ENCODE measurements at places on chromosomes 16 and 17.

DNA sequence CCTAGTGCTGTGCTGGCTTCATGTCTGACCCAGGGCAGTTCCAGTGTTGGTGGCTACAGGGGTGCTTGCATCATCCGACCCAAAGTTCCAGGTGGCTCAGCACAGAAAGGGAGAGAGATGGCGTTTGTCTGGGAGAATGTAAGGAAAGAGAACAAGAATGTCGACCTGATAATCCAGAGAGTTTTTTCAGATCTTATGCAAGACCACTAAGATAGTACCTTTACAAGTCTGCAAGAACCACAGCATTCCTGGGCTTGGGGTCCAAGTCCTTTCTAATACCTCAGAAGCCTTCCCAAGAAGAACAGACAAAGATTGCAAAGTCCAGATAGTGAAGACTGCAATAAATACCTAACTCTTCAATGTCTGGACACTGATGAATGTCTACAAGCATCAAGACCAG is 363.0 kb upstream of the TOM1L1 start:
- no peak for DNase-seq

- DNase-seq: no peak
Observed at GRCh38 chr16:83989300-83989699, 21.3 kb downstream of the NECAB2 start.

- DNase-seq: no peak
Observed at GRCh38 chr16:3725276-3725675, 8.0 kb upstream of the TRAP1 start.

DNA sequence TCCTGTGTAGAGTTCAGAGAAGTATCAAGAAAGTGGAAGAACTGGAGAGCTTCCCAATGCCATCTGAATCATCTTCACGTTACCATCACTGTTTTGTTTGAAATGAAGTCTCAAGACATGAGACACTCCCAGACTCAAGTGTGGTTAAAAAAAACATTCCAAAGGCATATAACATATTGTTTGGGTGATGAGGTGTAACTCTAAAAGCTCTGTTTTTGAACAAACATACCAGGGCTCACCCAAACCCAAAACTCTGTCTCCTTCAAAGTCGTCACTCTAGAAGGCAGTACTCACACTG is 6.3 kb upstream of the ZCCHC14 start:
- no peak for DNase-seq

GRCh38 chr17:18257268-18257981 is 1.1 kb downstream of the FLII start:
- no peak for DNase-seq

- DNase-seq: peak; percentile 39
Observed at GRCh38 chr16:78503602-78504001, 404.1 kb downstream of the WWOX start.

DNA sequence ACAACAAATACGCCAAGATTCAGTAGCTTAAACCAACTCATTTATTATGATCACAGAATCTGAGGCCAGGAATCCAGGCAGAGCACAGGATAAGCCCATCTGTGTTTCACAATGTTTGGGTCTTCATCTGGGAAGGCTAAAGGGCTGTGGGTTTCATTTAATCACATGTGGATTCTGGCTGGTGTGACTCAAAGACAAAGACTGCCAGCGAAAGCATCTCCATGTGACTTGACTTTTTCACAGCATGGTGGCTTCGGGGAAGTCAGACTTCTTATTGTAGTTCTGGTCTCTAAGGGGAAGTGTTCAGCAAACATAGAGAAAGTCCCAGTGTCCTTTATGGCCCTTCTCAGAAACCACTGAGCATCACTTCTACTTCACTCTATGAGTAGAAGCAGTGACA is 1014.4 kb upstream of the GOT2 start:
- DNase-seq: no peak

DNA sequence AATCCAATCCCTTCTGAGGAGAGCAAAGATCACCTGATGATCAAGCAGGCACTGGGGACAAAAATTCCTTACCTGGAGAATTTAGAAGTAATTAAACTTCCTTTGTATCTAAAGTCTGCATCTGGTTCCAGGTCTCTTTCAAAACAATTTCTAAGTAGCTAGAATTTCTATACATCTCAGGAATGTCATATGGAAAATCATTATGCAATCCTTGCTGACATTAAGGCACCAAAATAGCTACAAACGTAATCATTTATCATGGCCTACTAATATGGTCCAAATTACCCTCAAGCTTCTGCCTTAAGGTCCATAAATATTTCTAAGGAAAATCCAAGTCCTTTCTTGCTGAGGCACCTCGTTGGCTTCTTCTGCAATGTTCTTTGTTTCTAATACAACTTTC is 32.9 kb upstream of the YPEL2 start:
- no peak for DNase-seq

DNA sequence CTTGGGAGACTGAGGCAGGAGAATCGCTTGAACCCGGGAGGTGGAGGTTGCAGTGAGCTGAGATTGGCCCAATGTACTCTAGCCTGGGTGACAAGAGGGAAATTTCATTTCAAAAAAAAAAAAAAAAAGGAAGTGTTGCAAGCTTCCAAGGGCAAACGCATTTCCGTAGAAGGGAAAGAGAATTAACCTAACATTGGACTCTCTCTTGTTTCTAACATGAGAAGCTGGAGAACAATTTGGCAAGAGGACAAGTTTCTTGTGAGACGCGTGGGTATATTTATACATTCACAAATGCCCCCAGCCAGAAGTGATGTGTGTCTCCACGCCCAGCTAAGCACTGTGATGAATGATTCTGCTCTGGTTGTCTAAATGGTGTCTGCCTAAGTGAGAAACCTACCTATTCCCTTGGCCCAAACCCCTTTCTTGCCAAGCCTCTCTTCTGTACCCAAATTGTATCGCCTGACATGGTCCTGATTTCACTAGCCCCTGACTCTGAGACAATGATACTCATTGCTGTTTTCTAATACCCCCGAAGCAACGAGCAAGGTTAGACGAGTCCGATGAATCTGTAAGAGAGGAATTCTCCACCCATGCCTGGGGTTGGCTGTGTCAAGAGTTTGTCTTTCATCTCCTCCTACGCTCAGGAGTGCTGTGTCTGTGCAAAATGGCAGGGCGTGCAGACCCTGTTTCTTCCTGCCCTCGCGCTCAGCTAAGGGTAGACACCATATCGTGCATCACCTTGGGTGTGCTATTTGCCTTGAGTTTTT is 14.2 kb upstream of the ST6GALNAC2 start:
- DNase-seq: no peak

DNA sequence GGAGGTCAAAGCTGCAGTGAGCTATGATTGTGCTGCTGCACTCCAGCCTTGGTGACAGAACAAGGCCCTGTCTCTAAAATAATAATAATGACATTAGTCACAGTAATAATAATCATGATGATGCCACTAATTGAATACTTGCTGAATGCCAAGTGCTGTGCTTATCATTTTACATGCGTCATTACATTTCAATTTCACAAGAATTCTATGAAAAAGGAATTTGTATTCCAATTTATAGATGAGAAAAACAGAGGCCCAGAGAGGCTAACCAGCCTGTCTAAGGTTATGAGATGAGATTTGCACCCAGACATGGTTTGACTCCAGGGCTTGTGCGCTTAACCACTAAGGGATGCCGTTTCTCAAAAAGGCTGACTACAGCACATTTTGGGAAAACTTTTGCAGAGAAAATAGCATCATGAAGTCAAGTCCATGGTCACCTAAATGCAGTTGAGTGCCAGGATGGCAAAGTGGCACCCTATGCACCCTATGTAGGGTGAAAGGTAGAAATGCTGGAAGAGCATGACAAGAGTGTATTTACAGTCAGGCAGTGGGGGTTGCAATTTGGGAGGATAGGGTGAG is 144.3 kb upstream of the CACNG3 start:
- no peak for DNase-seq

DNA sequence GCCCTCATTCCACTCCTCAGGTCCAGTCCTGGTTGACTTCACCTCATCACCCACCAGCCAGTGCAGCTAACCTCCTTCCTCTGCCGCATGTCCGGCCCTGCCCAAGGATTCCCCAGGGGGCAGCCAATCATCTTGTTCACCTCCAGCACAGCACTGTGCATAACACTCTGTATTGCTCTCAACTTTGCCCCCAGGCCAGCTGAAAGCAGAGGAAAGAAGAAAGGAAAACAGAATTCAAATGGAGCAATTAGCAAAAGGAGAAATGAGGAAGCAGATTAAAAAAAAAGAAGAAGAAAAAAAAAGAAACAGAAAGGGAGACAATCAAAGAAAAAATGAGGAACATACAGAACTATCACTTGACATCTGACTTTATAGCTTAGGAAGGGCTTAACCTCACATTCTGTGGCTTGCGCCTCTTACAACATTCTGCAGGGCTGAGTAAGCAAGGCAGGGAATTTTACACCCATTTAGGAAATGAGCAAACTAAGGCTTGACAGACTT is 26.1 kb downstream of the GAS7 start:
- DNase-seq: no peak

DNA sequence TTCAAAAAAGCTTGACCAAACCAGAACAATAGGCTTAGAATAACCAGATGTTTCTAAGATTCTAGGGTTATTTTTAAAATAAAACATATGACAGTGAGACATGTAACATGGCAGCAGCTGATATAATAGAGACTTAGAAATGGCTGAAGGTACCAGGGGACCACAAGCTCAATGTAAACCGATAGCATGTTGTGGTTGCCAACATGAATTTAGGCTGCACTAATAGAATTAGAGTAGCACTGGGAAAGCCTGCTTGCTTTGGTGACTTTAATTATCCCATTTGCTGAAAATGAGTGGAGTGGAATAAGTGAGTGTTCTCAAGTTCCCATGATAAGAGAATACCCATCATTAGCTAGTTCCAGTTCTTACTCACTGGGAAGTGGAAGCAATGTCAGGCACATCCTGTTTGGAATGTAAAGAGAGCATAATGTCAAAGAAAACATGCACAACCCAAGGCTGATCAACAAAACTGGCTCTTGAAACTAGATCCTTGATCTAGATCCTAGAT is 621.2 kb upstream of the CDH5 start:
- no peak for DNase-seq

- DNase-seq: no peak
Observed at GRCh38 chr16:23119570-23119969, 29.7 kb downstream of the USP31 start.

DNA sequence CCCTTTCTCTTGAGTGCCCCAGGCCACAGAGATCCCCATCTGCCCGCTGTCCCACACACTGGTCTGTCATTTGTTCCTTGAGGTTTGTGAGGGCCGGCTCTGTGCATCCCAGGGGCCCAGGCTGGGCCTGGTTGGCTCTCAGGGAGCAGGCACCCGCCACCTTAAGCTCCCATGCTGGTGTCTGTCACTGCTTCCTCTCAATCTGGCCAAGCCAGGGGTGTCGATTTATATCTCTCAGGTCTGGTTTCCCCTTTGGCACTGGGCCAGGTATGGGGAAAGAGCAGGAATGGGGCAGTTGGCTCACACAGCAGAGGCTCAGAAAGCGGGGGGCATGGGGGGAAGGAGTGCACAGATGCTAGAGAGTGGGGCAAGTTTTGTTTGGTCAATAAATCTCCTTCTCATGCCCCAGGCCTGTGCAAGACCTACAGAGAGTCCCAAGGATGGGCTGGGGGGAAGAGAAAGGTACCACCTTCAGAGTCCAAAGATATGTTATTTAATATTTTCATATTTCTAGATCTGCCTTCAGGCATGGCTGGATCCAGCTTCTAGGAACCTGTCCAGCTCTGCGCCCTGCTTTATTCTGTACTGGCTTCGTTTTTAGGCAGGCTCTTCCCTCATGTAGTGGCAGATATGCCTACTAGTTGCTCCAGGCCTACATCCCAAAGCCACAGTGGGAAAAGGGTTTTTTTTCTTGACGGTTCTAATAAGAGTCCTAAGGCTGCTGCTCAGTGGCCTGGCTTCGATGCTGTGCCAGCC is 34.3 kb downstream of the IL4R start:
- DNase-seq: no peak

DNA sequence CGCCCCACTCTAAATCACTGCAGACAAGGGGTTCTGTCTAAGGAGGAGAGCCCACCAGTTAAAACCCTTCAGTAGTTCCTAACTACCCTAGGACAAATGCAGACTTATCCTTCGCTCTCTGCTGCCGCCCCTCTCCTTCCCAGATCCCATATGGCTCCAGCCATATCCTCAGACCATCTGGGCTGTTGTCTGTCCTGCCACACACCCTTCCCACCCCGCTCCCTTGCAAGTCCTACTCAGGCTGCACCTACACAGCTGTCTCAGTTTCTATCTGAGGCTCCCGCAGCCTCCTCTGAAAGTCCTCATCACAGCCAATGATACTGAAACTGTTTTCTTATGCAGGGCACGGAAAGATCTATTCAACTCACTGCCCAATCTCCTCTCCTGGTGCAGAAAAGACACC is 720 bp upstream of the BCKDK start:
- no peak for DNase-seq

GRCh38 chr16:81708266-81709015 is 70.7 kb upstream of the PLCG2 start:
- DNase-seq: no peak

- peak; percentile 61 for DNase-seq
Observed at GRCh38 chr17:68184816-68185436, 62.9 kb upstream of the AMZ2 start.
